Hair follicular keratinocyte (primary cell): ENCODE measurements at places on chromosomes 1 and 21. TPM values are rescaled to one million over a fixed set of nuclear protein-coding genes. Genes with fewer than 3 reads are reported as not detected.

Gene LINGO4
- not detected in 2 replicates for total RNA-seq

Gene EXO1
- 5.5 and 16.7 TPM in 2 replicates for total RNA-seq

Gene GNG4
- 0.16 and 0.30 TPM in 2 replicates for total RNA-seq

Gene PRMT6
- total RNA-seq, result 6.5 and 14.1 TPM in 2 replicates

Gene OR2T2
- total RNA-seq, result not detected in 2 replicates

Gene SAMSN1
- total RNA-seq, result not detected in 2 replicates

Gene CRYAA
- not detected in 2 replicates for total RNA-seq

Gene CRYBG2
- total RNA-seq, result 3.3 and 3.9 TPM in 2 replicates

Gene UBQLN4
- total RNA-seq, result 21.0 and 24.3 TPM in 2 replicates

Gene PRR9
- total RNA-seq, result not detected in 2 replicates

Gene JAM2
- 0.04 TPM in 1 of 2 replicates, not detected in the other for total RNA-seq

Gene LIPI
- not detected in 2 replicates for total RNA-seq

Gene YRDC
- total RNA-seq, result 29.6 and 33.6 TPM in 2 replicates

Gene KRTAP21-2
- not detected in 2 replicates for total RNA-seq

Gene OR2T3
- total RNA-seq, result not detected in 2 replicates

Gene CDA
- 24.3 and 35.7 TPM in 2 replicates for total RNA-seq

Gene AGBL4
- not detected in 2 replicates for total RNA-seq
